ENCODE measurements at places on chromosomes 5 and 9.
A peak's percentile ranks its signal among the peaks of the same experiment; 100 is the strongest.

DNA sequence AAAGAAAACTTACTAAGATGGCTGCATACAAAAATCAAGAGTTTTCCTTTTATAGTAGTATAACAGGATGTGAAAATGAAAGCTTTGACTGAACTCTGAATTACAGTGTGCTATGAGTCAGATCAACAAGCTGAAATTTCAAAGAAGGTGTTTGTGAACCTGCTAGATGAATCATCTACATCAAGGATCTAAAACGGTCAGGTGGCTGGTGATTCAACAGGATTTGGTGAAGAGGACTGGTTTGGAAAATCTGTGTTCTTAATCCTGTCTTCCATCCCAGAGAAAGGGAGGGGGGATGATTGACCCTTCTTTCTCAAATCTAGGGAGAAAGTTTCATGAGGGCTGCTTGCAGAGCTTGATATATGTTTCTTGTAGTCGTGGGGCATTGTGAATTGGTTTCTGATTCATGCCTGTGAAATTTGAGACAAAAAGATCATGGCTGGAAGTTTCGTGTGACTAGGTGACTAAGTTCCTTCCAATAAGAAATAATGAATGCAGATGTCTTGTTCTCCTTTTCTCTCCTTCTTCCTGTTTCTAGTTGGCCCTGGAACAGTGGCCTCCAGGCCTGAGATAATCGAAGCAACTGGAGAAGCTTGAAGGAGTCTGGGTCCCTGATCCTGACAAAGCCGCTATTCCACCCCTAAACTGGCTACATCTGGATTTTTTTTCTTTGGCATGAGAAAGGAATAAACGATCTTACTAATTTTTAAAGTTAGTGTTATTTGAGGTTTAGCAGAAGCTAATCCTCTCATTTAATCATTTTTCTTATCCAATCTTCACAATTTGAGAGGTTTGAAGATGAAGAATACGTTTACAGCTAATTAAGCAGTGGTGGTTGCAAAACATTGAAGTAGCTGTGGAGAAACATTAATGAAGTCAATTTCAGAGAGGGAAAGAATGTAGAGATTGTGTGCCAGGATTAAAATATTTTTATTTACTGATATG is 67.2 kb downstream of the MRPS30 start:
- no peak for DNase-seq

GRCh38 chr5:93395010-93395409 is 186.0 kb downstream of the NR2F1-AS1 start:
- DNase-seq: no peak

DNA sequence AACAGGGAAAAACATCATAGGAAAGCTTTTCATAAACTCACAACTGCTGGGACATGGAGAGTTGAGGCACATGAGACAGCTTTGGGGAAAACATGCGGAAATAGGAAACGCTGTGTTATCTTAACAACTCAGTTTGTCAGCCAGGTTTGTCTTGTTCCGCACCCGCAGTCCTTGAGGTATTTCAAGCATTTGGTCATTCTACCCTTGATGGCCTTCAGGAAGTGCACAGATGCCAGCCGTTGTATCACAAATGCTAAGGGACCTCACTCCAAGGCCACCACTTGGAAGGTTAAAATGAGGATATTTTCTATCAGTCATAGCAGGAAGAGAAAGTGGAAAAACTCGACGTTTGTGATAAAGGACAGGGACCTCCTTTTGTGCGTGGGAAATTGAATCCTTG is 83.8 kb downstream of the TRIO start:
- DNase-seq: no peak

GRCh38 chr9:113598451-113598850 is 134.9 kb downstream of the RGS3 start:
- no peak for DNase-seq

DNA sequence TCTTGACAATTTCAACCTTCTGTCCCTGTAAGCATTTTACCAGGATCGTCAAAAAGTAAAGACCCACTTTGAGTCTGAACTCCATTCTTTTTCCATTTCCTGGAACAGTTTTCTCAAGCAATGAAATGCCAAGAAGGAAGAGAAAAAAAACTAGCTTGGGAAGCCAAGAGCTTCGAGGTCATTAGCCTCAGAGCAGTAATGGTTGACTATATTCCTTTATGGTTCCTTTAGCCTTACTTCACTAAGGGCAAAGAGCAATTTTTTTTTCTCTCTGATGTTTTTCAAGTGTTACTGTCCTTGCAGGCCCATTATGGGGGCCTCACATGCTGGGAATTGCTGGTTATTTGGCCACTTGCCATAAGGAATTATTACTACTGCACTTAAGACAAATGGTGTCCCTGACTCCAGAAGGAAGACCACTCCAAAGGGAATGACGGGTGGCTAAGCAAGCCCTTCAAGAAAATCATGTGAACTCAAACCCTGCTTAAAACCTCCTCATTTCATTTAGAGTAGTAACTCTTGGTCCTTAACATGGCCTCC is 37.1 kb downstream of the BNC2 start:
- DNase-seq: no peak

DNA sequence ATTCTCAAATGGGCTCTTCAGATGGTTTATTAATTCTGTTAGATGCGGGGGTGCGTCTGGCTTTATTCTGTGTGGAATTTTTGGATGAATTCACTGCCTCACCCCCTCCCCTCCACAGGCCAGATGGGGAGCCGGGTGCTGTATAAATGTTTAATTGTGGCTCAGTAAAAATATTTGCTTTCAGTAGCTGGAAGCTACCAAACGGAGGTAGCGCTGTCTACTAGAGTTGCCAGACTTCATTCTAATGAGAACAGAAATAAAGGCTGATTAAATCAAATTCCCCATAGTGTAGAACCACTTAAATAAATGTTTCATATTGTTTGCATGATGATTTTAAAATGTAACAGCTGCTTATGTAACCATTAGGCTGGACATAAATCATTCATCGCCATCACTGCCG is 34.5 kb upstream of the KCNMB1 start:
- no peak for DNase-seq

- DNase-seq: no peak
These were observed 208.1 kb downstream of the SNX18 start for GRCh38 chr5:54725391-54726280.

GRCh38 chr5:73376618-73377170 is 71.9 kb downstream of the FOXD1 start:
- no peak for DNase-seq

- DNase-seq: no peak
These were observed 220.9 kb downstream of the MAPKAP1 start for GRCh38 chr9:125486152-125486508.

GRCh38 chr9:76456202-76456926 is 2.6 kb upstream of the GCNT1 start:
- DNase-seq: peak; percentile 49

- no peak for DNase-seq
These were observed 285.2 kb downstream of the NPR3 start for GRCh38 chr5:32996336-32996735.

GRCh38 chr5:145396888-145397287 is 438.3 kb downstream of the PRELID2 start:
- DNase-seq: no peak

Data from NCI-H2081 treated with DMSO at 0.1 percent for 48 hours (cell line).